ENCODE measurements at places on chromosomes 4 and X. TPM values are rescaled to one million over a fixed set of nuclear protein-coding genes. Genes with fewer than 3 reads are reported as not detected.

Gene TMPRSS11B
- 0.09 TPM for polyA plus RNA-seq

Gene PPEF2
- polyA plus RNA-seq, result 0.11 TPM

Gene RASGEF1B
- polyA plus RNA-seq, result 13.4 TPM

Gene NOCT
- 4.1 TPM for polyA plus RNA-seq

Gene SSR4
- polyA plus RNA-seq, result 150 TPM

Gene TMEM154
- 3.8 TPM for polyA plus RNA-seq

Gene TLR2
- 6.2 TPM for polyA plus RNA-seq

Gene PRSS12
- polyA plus RNA-seq, result 11.5 TPM

Gene TDO2
- 3.0 TPM for polyA plus RNA-seq

Gene PAGE2B
- not detected for polyA plus RNA-seq

Gene IGSF1
- polyA plus RNA-seq, result 23.1 TPM

Gene NEXMIF
- 3.6 TPM for polyA plus RNA-seq

Gene PACRGL
- 28.0 TPM for polyA plus RNA-seq

Gene SUPT20HL2
- 0.11 TPM for polyA plus RNA-seq

Gene GAGE2A
- not detected for polyA plus RNA-seq

Gene CWH43
- polyA plus RNA-seq, result 0.16 TPM

Gene NCBP2L
- not detected for polyA plus RNA-seq

Gene ANKRD37
- polyA plus RNA-seq, result 11.8 TPM

Gene DSPP
- not detected for polyA plus RNA-seq

Gene ZNF674
- polyA plus RNA-seq, result 4.1 TPM

DNA sequence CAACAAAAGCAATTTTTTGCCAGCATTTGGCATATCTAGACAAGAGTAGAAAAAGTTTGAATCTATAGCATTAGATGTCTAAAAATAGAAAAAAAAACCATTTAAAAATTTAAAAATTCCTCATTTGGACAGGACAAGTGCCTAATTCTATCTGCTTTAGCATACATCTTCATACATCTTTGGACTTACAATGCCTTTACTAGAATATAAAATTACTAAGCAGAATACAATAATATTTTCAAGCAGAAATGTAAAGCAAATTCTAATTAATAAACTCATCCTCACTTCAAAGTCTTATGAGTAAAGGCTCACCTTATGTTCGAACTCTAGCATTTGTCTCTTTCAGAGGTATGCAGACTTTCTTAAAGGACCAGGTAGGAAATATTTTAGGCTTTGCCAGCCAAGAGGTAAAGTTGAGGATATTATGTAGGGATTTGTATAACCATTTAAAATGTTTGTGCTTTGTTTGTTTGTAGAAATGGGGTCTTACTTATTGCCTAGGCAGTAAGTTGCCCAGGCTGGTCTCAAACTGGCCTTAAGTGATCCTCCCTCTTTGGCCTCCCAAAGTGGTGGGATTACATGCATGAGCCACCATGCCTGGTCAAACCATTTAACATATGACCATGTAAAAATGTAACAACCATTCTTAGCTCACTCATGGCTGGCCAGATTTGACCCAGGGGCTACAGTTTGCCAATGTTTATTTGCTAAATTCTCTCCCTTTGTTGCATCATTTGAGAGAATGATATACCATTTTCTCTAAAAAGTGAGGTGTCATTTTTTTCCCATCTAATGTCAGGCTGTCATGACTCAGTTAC is 29.1 kb downstream of the UGDH start:
- no peak for DNase-seq

DNA sequence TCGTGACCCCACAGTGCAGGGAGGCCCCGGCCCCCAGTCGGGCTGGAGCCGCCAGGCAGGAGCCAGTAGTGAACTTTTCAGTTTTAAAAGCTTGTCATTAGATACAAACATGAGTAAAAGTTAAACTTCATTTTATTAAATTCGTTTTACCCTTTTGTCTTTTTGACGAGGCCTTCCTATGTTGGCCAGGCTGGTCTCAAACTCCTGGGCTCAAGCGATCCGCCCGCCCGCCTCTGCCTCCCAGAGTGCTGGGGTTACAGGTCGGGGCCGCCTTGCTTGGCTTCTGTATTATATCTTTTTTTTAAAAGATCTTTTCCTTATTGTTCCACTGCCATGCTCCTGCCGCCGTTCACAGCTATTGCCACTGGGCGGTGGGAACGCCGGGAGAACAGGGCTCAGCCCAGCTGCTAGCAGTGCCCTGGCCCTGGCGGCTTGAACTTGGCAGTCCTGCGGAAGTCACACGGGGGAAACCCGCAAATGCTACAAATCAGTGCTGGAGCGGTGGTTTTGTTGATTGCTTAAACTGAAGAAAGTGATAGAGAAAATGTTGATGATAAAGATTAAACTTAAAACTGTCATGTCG is 968 bp upstream of the NELFA start:
- peak; percentile 20 for DNase-seq

DNA sequence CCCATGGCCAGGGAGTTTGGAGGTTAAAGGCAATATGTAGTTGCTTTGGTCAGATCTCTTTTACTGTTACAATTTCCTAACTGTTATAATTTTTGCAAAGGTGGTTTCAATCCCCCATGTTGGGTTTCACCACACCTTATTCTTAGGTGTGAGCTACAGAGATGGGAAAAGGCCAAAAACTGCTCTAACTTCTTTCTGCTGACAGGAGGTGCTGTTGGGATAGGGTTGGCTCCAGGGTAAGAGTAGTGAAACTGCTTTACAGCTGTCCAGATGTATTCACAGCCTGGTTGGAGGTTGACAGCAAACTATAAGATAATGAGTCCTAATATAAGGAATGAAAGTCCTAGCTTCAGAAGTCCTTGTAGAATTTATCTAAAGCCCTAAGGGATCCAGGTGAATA is 181.3 kb upstream of the TEX13D start:
- DNase-seq, result no peak

GRCh38 chr4:113962719-113963265 is 16.7 kb downstream of the ARSJ start:
- no peak for DNase-seq

GRCh38 chr4:29213020-29213419 is 1507.1 kb upstream of the PCDH7 start:
- no peak for DNase-seq

DNA sequence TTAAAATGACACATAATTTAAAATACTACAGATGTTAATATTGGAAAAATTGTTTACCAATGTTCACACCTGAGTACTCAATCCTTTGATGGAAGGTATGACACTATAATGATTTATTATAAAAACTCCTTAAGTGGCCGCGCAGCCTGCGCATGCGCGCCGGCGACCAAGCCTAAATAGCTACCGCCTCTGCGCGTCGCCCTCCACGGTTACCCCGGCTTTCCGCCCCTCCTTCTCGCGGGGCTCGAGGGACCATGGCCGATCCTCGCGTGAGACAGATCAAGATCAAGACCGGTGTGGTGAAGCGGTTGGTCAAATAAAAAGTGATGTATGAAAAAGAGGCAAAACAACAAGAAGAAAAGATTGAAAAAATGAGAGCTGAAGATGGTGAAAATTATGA is 170.2 kb downstream of the DMD start:
- DNase-seq, result no peak

- no peak for DNase-seq
These were observed 21.8 kb upstream of the BBS12 start for GRCh38 chr4:122710434-122711308.

DNA sequence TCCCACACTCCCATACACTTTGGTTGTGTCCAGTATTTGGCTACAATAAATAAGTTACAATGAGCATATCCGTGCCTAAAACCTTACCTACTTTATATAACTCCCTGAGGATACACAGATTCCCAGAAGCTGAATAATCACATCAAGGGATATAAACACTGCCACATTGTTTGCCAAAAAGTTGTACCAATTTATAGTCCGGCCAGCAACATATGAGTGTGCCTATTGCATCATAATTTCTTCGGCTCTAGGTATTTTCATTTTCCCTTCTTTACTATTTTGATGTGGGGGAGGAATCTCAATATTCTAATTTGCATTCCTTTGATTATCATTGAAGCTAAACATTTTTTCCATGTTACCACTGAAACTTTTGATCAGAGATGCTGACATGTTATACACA is 146.4 kb downstream of the PCDH19 start:
- DNase-seq, result no peak

DNA sequence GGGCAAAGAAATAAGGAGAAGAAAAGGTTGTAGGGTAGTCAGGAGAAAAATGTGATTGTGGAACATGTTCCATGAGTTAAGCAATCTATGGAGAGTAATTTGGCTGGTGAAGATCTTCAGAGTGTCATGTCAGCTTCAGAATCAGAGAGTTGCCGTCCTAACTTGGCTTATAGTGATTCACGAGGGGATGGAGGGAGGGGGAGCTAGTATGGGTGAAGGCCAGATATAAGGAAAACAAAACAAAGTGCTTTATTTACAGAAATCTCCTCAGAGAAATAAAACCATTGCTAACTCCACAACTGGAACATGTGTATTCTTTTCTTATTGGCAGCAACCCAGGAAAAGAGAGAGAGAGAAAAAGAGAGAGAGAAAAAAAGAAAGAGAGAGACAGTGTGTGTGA is 256.5 kb upstream of the NRK start:
- DNase-seq, result no peak

DNA sequence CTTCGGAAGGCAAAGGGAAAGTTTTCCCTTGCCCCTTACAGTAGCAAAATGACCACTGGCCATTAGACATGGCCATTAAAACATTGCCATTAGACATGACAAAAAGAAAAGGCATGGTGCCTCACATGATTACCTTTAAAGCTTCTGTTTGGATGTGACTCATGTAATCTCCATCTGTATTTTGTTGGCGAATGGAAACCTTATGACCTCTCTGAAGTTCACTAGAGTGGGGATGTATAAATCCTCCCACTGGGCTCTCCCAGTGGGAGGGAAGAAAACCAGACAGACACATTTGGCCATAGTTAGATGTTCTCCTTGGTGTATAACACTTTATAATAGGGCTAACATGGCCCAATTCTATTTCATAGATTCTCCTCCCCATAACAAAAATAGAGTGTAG is 152.6 kb downstream of the MAGEB17 start:
- DNase-seq, result no peak

- DNase-seq, result no peak
These were observed 427.8 kb downstream of the IL15 start for GRCh38 chr4:142064181-142064580.

DNA sequence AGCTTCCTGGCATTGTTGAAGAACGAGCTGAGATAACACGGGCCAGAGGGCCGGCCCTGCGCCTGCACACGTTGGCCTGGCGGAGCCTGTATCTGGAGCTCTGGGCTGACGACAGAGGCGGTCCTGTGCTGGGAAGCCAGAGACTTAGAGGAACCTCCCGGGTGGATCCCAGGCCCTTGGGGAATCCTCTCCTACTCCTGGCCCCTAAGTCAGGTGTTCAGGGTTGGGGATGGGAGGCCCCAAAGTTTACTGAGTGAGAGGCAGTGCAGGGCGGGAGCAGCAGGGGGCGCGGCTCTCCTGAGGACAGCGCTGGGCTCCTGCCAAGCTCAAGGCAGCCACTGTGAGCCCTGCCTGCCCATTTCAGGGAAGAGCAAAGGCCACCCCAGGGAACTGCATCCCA is 2.5 kb upstream of the HTRA3 start:
- no peak for DNase-seq

DNA sequence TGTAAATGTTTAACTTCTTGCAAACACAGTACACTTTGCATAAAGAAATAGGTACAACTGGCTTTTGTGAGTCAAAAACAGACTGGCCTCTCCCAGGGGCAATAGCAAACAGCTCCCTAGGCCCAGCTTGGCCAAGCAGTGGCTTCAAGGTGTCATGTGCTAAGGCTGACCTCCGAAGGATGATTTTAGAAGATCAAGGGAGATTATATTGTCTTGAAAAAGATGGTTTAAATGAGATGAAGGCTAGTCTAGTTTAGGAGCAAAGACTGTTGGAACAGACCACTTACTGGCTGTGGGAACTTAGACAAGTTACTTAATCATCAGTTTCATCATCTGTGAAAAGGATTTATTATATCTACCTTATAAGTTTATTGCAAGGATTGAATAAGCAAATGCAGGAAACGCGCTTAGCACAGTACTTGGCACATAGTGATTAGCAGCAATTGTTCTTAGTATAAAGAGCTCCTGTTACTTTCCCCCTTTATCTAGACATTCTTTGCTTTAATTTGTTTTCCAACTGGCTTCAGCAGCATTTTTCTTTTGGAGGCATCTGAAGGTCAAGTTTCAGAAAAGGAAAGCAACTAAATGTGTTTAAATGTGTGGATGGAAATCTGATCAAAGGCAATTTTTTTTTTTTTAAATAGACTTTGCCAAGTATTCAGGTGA is 17.2 kb downstream of the ANXA3 start:
- no peak for DNase-seq

GRCh38 chr4:76012388-76012801 is 5.1 kb upstream of the CXCL9 start:
- DNase-seq, result no peak

DNA sequence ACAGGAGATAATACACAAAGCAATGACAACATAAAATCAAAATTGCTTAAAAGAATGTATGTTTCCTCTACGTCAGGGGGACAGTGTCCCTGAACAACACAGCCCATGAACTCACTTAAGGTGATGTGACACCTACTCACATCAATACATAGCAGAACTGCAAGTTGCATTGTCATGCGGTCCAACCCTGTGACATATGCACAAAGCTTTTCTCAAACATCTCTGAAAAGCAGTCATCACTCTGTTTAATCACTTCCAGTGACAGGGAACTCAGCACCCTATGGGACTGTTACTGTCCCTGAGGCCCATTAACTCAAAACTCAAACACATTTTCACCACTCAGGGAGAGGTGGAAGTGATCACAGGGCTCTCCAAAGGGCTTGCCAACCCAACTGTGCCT is 2.4 kb downstream of the STX18 start:
- DNase-seq, result no peak

- DNase-seq, result no peak
These were observed 37.5 kb upstream of the CENPU start for GRCh38 chr4:184771416-184771815.

All from left renal pelvis (tissue), 4 donors.